Activated effector memory CD4-positive, alpha-beta T cell treated with anti-CD3 and anti-CD28 coated beads, Interleukin-2, amount 50 U/mL, for 16 hours (primary cell): ENCODE measurements at places on chromosomes 7 and 10.

- DNase-seq = no peak
Measured at GRCh38 chr7:112082306-112082705, 123.9 kb downstream of the DOCK4 start.

- no peak for DNase-seq
Measured at GRCh38 chr7:4205828-4206227, 476.3 kb upstream of the FOXK1 start.

- DNase-seq = peak; percentile 66
Measured at GRCh38 chr10:78045237-78045636, 11.6 kb downstream of the RPS24 start.

- DNase-seq = no peak
Measured at GRCh38 chr7:30743371-30744074, 8.4 kb upstream of the INMT start.

DNA sequence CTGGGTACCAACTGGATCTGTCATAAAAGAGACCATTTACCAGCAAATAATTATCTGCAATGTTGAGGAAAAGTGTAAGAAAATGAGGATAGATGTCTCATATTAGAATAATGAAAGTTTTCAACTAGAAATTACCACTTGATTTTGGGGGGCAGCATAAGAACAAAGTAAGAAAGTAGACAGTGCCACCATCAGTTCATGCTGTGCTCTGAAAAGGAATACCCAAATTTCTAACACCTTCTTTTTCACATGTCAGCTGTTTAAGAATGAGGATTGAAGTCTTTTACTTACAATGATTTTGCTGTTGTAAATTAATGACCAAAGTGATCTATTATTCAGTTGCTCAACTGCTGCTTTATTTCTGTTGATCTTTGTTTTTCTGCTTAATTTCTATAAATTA, 578.3 kb downstream of the ETV1 start:
- no peak for DNase-seq

DNA sequence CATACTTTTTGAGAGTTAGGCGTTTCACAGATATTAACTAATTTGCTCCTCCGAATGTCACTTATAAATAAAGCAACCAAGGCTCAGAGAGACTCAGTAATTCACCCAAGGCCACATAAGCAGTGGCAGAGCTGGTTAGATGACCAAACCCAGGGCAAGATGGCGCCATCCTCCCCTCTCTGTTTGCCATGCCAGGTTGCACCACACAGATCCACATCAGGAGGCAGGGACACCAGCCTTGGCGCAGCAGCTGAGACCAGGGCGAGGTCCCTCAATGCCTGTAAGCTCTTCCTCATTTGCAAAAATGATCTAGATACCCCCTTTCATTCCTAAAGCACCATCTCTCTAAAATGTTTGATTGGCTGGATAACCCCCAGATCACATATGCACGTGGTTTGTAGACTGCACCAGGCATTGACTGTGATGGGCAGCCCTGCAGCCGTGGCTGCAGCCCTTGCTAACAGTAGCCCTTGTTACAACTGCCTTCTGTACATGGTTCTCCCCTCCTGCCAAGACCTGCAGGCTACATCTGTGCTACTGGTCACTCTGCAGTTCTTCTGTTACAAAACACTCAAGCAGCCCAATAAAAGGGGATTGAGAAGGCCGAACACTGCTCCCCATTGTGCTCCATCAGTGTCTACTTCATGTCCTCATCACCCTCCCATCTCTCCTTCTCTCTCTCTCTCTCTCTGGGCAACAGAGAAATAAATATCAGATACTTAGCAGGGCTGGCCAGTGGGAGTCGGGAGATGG, 298.6 kb downstream of the PRPF18 start:
- DNase-seq = no peak

GRCh38 chr7:74173074-74173473, 1.1 kb upstream of the EIF4H start:
- DNase-seq = no peak

- DNase-seq = no peak
Measured at GRCh38 chr10:124478515-124478914, 16.9 kb downstream of the LHPP start.

- no peak for DNase-seq
Measured at GRCh38 chr7:17725821-17726220, 214.5 kb downstream of the SNX13 start.
